Right forelimb (tissue), 1 donor: ENCODE measurements at places on chromosomes 7 and 10.

DNA sequence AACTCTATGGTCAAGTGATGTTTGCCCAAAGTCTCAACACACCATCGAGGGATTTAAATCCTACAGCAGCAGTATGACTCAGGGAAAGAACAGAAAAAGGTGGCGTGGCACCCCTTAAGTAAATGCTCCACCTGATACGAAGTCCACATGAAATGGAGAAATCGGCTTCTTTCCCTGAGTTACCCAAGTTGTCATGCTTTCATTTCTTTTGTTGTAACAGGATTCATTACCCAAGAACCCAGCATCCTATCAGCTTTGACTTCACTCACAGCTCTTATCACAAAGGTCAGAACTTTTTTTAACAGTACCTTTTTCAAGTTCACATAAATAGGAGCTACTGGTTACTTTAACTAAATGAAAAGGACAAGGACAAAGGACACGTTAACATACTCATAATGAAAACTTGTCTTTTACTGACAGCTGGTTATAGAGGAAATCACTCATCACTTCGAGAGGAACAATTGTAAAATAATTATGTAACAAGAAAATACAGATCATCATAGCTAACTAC is 219.8 kb upstream of the FRMD4A start:
- no peak for DNase-seq

GRCh38 chr7:45325378-45325777 is 167.8 kb downstream of the RAMP3 start:
- no peak for DNase-seq

DNA sequence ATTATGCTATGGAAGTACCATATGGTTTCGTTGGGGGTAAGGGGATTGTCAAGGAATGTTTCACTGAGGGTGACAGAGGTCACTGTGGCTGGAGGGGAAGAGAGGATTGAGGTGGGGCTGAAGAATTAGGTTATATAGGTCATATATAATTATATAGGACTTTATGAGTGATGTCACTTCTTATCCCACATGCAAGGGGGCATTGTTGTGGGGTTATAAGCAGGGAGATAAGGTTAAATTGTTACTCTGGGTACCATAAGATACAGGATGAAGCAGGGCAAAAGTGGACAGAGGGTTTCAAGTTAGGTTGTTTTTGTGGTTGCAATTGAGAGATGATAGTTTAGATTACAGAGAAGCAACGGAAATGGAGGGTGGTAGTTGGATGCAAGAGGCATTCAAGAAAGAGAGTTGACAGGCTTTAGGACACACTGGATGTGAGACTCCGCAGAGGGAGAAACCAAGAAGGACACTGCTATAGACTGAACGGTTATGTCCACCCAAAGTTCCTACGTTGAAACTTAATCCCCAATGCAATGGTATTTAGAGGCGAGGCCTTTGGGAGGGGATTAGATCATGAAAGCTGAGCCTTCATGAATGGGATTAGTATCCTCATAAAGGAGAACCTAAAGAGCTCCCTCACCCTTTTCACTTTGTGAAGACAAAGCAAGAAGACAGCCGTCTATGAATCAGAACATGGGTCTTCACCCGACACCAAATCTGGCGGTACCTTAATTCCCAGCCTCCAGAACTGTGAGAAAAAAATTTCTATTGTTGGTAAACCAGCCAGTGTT is 7.0 kb upstream of the PRR15 start:
- no peak for DNase-seq

- DNase-seq: no peak
These were observed 5.1 kb downstream of the PRLHR start for GRCh38 chr10:118590334-118590733.

- no peak for DNase-seq
These were observed 239.2 kb downstream of the RNLS start for GRCh38 chr10:88343761-88344484.

GRCh38 chr10:117339578-117339977 is 35.7 kb downstream of the PDZD8 start:
- no peak for DNase-seq

DNA sequence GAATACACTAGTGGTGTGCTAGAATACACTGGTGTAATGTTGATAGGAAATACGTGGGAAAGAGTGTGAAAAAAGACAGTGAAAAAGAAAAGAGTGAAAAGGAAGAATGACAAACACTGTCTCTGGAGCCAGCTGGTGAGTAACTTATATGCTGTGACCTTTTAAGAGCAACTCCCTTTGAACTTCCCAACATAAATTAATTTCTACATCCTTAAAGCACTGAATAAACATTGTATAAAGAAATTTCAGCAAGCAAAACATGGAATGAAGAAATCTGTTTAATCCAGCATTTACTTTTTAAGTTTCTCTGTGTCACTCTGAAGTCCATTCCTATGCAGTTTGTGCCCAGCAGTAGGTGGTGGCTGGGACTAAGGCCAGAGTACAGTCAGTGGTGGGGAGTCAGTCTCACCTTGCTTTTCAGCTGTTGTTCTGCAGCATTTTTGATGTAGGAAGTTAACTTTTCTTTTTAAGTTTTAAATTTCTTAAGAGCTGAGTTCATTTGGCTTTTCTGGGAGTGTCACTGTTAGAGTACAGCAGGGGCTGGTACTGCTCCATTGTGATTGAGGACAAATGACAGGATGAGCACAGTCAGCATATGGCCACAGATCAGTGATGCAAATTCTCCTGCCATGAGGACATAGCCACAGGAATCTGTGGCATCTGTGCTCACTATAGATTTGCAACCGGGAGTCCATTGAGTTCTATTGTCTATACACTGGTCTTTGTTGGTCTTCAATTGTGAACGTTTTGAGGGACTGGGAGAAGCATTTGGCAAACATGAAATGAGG is 321.8 kb downstream of the ZNF248 start:
- no peak for DNase-seq

- no peak for DNase-seq
These were observed 14.6 kb upstream of the GDI2 start for GRCh38 chr10:5827841-5828240.

DNA sequence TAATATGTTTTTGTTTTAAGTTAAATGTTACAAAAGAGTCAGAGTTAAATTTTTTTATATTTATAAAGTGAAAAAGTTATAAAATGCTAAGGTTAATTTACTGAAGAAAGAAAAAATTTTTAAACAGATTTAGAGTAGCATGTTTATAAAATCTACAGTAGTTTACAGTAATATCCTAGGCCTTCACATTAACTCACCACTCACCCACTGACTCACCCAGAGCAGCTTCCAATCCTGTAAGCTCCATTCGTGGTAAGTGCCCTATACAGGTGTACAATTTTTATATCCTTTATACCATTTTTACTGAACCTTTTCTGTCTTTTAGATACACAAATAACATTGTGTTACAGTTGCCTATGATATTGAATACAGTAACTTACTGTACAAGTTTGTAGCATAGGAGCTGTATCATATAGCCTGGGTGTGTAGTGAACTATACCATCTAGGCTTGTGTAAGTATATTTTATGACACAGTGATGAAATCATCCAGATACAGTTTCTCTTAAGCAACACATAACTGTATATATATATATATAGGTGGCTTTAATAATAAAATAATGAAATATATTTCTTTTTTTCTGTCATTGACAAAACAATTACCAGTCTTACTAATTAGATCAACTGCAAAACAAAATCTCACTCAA is 79.6 kb downstream of the PTEN start:
- no peak for DNase-seq

DNA sequence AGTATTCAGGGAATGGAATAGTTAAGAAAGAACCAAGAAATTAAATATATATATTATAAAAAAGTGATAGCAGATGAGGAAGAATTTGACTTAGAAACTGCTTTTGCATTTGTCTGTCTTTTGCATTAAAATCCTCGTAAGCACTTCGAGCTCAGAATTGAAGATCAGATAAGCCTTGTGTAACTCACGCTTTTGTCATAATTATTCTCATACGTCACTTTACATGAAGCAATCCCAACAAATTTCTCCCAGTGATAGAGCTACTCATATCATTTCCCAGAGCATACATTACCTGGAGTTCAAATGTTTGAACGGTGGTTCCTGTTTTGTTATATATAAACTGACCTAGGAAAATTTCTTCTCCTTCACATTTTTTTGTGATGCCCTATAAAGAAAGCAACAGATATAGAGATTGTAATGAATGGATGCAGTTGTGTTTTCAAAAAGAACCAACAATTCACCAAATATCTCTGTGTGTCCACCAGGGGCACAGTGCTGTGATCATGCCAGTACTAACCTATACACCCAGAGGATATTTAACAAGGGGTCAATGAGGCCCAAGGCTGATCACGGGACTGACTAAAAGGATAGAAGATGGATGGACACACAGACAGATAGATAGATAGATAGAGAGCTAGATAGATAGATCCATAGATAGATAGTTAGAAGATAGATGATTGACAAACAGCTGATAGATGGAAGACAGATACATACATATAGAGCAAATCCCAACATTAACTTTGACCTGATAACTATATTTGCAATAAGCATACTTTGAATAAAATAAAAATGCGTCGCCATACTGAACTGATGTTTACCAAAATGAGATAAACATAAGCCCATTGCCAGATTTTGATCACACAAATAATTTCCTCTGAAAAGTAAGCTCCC is 9.3 kb upstream of the HUS1 start:
- no peak for DNase-seq

DNA sequence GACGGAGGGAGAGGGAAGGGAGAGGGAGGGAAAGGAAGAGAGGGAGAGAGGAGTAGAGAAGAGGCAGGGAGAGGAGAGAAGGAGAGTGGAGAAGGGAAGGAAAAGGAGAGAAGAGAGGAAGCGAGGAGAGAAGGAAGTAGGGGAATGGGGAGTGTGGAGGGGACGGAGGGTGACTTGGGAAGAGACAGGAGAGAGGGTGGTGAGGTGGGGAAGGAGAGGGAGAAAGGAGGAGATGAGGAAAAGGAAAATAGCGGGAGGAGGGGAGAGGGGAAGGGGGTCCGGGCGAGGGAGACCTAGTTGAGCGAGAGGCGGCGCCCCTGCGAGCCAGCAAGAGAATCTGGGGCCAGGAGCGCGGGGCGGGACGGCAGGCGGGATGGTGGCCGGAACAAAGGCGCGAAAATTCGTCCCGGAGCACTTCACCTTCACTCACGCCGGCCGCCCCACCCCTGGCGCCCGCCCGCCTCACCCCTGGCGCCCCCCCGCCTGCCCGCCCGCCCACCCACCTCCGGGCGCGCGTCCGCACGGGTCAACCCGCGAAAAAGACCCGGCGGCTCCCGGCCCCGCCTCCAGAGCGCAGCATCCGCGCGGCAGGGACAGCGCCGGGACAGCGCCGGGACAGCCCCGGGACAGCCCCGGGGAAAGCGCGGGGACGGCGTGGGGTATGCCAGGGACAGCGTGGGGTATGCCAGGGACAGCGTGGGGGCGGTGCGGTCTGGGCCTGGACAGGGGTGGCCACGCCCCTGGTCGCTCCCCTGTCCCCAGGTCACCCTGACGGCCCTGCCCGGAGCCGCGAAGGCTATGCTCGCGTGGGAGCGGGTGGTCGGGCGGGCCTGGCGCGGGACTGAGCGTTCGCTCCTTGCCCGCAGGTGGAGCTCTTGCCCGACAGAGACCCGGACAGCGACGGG is 4.2 kb downstream of the VSTM2A start:
- DNase-seq: peak; percentile 48

DNA sequence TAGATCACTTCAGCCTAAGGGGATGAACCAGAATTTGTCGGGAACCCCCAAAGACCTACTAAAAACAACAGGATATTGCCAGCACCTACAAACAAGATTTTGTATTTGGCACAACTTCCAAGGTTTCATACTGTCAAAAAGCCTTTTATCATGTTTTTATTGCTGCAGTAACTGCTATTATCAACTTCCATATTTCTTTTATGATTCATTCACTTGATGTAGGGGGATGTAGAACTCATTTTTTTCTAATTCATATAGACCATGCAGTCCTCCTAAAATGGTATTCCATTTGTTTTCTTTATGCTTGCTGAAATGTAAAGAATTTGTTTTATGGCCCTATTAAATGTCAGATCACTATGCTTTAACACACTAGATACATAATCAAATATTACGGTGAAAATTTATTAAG is 30.0 kb upstream of the WNT16 start:
- DNase-seq: no peak
